Stimulated activated CD8-positive, alpha-beta memory T cell treated with anti-CD3 and anti-CD28 coated beads, Interleukin-2, amount 100 ng/mL, for 48 hours (primary cell): ENCODE measurements at places on chromosomes 16 and 17.
A peak's percentile ranks its signal among the peaks of the same experiment; 100 is the strongest.

DNA sequence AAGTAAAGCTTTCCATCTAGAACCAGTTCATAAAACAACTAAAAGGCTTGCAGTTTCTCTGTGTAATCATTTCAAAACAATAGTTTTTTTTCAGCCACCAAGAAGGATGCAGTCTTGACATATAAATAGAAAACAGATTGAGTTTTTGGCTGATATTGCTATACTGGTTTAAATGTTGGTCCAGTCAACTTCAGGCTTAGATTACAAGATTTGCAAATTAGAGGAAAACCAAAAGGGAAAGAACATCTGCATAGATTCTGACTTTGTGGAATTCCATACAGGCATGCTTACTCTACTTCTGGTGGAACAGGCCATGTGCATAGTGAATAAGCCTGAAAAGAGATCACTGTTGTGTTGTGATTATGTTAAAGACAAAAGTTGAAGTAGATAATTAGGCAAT is 150.3 kb downstream of the BCAS3 start:
- DNase-seq, result no peak

DNA sequence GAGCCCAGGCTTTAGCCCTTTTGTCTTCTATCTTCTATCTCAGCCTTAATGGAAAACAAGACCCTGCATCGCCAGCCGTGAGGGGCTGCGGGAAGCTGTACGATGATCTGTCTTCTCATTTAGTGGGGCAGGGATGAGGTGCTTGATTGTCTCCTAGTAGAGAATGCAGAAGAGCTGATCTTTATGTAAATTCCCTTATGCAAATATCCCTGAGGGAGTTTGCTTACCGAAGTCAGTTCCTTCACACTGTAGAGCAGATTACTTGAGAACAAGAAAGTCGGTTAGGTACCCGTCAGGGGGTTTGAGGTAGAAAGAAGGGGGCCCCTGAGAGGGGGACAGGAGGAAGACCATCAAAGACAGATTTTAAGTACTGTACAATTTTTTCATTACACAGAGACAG is 66.2 kb downstream of the IRF8 start:
- no peak for DNase-seq

- DNase-seq, result no peak
Measured at GRCh38 chr17:80815151-80815681, 176.4 kb upstream of the CHMP6 start.

DNA sequence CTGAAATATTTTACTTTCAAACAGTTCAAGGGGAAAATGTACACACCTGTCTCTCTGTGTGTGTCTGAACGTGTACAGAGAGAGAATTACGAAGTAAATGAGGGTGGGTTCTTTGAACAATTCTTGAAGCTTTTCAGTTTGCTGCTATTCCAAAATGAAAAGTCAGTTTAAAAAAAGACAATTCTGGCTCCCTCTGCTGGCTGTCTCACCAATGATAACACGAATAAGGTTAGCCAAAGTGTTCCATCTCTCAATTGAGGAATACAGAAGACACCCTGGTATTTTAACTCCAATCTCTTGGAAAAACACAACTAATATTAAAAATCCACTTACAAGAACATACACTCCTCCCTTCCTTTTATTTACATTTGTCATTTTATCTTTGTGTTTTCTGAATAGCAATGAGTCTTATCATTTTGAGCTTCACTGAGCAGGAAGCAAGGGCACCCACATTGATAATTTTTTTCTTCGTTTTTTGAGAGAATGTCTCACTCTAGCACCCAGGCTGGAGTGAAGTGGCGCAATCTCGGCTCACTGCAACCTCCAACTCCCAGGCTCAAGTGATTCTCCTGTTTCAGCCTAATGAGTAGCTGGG is 20.5 kb downstream of the EFTUD2 start:
- no peak for DNase-seq

DNA sequence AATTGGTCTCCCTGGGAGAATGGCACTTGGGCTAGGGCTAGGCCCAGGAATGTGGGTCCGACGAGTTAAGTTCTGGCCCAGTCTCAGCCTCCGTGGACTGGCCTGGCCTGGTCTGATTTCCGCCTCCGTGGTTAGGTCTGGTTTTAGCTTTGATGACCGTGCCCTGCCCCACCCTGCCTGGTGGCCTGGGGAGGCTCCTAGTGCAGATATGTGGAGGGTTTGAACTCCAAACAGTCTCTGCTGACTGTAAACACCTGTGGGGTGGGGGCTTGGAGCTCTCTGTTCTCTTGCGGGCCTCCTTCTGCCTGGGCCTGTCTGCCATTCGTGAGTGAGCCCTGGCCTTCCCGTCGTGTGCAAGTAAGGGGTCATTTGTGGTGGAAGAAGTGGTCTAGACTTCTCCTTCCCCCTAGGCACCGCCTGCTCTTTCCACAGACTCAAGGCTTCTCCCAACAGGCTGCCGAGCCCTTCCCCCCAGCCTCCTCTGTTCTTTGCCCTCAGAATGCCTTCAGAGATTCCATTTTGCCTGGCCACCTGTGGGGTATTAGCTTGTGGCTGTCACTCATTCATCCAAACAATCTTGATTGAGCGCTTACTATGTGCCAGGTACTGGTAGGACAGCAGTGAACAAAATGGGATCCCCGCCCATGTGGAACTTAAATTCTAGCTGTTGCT is 1.6 kb downstream of the ATP6V0C start:
- no peak for DNase-seq

- DNase-seq, result peak; percentile 73
Measured at GRCh38 chr17:68290955-68291835, at the start of the genes ARSG and SLC16A6. Gene ARSG (plus strand): TSS chr17:68291495. CDS start chr17:68307494, 15,999 bp downstream. Gene SLC16A6 (minus strand): TSS chr17:68291127. CDS start chr17:68278320, 12,807 bp downstream.

DNA sequence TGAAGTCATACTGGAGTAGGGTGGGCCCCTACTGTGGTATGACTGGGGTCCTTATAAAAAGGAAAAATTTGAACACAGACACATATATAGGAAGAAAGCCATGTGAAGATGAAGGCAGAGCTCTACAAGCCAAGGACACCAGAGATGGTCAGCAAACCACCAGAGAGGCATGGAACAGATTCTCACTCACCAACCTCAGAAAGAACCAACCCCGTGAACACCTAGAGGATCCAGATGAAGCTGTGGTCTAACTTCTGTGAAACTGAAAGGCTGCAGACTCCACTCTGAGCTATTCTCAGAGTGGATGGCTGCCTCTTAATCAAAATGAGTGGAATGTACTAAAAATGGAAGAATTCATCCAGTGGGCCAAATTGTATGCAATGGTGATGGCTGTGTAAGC is 149.6 kb downstream of the ABCA8 start:
- no peak for DNase-seq

- no peak for DNase-seq
Measured at GRCh38 chr17:27265333-27265732, 28.6 kb upstream of the WSB1 start.

- DNase-seq, result no peak
Measured at GRCh38 chr17:71380535-71380934, 740.3 kb upstream of the SOX9 start.

- DNase-seq, result no peak
Measured at GRCh38 chr17:227078-227945, 45.9 kb upstream of the DOC2B start.

GRCh38 chr17:41324180-41325075 is 8.9 kb upstream of the KRTAP17-1 start:
- DNase-seq, result no peak

DNA sequence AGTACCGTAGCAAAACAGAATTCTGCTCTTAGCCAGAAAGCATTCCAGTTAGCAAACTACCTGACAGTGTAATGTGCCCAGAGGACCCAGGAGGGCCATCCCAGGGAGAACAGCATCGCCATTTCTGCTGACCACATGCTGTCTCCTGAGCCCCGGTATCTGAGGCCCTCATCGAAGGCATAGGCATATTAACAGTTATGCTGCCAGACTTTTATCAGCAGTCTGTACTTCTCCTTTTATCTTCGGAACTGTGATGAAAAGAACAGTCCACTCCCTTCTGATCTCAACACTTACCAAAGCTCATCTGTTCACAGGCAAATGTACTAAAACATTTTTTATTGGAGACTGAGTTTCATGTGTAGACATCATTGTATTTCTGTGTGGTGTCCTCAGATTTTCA is 236.4 kb downstream of the PRKCA start:
- DNase-seq, result no peak

DNA sequence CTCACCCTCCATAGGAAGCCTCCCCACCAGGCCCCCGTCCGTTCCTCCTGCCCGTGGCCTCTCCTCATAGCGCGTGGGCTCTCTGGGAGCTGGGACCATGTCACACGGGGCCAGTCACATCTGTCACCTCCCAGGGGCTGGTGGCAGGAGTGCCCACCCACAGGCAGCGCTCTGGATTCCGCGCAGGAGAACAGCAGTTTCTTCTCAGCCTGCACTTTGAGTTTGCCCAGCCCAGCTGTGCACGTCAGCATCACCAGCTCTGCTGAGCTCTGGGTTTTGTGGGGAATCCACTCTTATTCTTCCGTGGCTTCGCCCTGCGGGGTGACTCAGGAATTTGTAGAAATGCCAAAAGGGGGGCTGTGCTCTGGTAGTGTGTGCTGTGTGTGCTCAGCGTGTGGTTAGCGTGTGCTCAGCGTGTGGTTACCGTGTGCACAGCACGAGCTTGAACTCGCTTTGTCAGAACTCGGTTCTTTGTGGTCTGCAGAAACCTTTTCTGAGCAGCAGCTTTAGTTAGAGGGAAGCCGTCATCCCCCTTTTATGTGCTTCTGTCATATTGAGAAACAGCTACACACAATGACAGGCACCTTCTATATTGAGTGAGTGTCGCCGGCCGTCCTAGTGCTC is 3.2 kb downstream of the ACSF3 start:
- peak; percentile 66 for DNase-seq

DNA sequence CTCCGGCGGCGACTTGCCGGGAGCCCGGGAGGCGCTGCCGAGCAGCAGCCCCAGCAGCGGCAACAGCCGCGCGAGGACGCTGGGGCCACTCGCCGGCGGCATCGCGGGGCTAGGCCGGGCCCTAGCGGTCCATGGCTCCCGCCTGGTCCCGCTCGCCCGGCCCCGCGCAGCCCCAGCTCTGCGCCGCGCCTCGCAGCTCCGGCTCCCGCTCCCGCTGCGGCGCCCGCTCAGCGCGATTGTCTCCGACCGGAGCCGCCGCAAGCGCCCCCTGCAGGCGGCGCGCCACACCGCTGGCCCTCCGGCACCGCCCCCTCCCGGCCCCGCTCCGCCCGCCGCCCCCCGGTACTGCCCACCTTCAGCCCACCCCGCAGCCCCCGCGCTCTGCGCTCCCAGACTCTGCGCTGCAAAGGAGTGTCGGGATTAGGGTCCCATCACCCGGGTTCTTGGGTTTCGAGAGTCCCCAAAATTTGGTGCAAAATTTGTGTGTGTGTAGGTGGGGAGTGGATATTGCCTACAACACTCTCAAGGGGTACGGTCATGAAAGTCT is at the start of gene FAM171A2:
FAM171A2 (minus strand) TSS at position 241 of the 547 bp plus-strand sequence; CDS start at position 102, 139 bp downstream.
- DNase-seq, result peak; percentile 59

GRCh38 chr16:46961373-46962353 is 11.8 kb downstream of the DNAJA2 start:
- DNase-seq, result no peak

- no peak for DNase-seq
Measured at GRCh38 chr16:84350685-84351400, 17.5 kb upstream of the ATP2C2 start.

DNA sequence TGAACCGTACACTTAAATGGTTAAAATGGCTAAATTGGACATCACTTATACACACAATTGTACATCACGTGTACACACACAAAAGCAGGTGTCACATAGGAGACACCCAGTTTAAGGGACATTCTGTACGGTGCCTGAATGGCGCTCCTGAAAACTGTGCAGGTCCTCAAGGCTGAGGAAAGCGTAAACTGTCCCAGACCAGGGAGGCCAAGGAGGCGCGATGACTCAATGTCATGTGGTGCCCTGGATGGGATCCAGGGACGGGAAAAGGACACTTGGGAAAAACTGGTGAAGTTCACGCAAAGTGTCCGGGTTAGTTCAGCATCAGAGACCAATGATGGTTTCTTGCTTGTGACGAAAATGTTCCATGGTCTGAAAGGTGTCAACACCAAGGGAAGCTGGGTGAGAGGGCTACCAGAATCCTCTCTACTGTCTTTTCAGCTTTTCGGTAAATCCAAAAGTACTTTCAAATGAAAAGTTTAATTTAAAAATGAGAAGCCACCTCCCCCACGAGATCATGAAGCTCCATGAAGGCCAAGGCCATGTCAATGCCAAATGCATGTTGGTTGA is 112.2 kb downstream of the CMIP start:
- DNase-seq, result no peak

- DNase-seq, result no peak
Measured at GRCh38 chr17:1995321-1995892, 29.7 kb downstream of the RTN4RL1 start.

- no peak for DNase-seq
Measured at GRCh38 chr16:64586781-64587180, 535.1 kb downstream of the CDH11 start.

DNA sequence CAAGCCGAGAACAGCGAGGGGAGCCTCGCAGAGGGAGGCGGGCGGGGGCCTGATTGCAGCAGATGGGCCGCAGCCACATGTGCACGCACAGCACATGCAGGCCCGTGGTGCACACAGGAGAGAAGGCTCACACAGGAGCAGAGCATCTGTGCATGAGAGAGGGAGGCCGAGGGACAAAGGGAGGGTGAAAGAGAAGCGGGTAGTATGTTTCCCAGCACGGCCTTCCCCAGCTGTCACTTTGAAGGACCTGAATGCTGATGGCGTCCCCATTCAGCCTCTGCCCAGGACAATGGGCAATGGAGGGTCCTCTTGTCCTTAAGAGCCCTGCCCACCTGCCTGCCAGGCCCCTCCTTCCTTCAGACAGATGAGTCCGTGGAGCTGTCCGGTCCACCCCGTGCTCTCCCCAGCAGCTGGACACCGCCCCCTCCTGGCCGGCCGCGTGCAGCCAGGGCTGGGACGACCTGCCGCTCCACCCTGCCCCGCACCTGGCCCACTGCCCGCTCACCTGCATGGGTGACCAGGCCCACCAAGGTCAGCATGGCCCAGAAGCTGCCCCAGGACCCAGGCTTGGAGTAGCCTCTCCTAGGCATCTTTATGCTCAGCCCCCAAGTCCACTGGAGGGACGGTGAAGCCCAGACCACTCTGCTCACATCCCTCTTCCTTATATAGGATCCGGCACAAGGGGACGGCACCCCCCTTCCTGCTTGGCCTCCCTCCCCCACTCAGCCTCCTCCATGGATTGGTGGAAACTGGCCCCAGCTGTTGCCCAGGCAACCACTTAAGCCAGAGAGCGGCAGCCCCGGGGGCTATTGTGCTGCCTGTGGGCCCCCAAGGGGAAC is at the start of gene BTBD17:
BTBD17 (minus strand) TSS at position 639 of the 839 bp plus-strand sequence; CDS start at position 590, 49 bp downstream.
- peak; percentile 23 for DNase-seq

DNA sequence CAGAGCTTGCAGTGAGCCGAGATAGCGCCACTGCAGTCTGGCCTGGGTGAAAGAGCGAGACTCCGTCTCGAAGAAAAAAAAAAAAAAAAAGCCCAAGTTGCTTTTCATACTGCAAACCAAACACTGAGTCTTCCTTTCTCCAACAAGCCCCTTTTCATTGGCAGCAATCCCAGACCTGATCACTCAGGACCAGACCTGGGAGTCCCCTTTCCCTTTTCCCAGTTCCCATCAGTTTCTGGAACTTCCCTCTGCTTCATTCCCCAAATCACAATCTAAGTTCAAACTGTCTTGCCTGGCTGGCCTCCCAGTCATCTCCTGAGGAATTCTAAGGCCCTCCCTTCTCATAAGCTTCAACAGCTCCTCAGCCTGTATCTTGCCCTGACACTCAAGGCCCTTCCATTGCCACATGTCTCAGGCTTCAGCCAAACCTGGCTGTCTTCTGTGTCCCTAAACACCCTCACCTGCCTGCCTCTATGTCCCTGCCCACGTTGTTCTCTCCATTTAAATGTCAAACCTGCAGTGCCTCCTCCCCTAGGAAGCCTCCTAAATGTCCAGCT is 11.8 kb upstream of the PHF12 start:
- DNase-seq, result no peak

GRCh38 chr17:40452921-40453378 is 9.7 kb downstream of the IGFBP4 start:
- DNase-seq, result no peak

GRCh38 chr16:13779676-13780075 is 140.3 kb upstream of the ERCC4 start:
- no peak for DNase-seq

GRCh38 chr17:32998111-32998886 is 6.7 kb downstream of the SPACA3 start:
- peak; percentile 68 for DNase-seq
